ENCODE measurements at places on chromosomes 1 and 21. TPM values are rescaled to one million over a fixed set of nuclear protein-coding genes. Genes with fewer than 3 reads are reported as not detected.

GRCh38 chr1:205584732-205585131 lies 47.1 kb downstream of the ELK4 start:
- DNase-seq = no peak

DNA sequence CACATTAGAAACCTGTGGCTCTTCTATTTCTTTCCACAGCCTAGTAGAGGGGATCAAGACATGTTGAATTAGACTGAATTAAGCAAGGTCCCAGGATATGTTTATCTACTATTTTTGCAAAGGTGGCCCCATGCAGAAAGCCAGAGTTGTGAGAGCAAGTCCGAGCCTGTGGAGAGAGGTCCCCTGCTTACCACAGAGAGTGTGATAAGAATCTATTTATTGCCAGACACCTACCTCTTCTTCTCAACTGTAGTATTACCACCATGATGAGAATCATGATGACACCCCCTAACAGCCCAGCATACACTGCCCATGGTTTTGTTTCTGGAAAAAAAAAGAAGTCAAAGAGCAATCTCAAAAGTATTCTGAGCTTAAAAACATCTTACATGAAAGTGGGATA lies 23.0 kb downstream of the SLAMF1 start:
- DNase-seq = no peak

The ACP6 gene
- 13.0 TPM for total RNA-seq

The CD5L gene
- not detected for total RNA-seq

The OR2T33 gene
- total RNA-seq = not detected

Data from lower leg skin (tissue), 4 donors.